ENCODE measurements at places on chromosomes 13 and 19.

DNA sequence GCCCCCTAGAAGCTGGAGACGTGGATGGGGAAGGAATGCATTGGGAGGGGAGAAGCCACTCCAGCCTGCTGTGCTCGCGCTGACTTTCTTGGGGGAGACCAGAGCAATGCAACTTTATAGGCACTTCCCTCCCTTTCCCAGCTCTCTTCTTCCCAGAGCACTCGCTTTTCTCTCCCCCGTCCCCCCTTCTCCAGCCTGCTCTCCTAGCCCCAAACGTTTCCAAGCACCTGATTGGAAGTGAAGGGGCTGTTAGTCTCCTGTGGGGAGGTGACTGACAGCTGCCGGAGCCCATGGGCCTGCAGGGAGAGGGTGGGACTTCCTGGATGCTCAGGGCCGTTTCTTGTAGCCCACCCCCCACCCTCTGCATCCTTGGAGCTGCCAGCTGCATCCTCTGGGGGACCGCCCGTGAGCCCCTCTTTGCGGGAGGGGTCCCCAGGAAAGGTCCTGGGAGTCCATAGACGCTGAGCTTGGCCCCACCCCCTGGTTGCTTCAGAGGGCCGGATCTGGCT is 2.5 kb downstream of the HDGFL2 start:
- DNase-seq: no peak

DNA sequence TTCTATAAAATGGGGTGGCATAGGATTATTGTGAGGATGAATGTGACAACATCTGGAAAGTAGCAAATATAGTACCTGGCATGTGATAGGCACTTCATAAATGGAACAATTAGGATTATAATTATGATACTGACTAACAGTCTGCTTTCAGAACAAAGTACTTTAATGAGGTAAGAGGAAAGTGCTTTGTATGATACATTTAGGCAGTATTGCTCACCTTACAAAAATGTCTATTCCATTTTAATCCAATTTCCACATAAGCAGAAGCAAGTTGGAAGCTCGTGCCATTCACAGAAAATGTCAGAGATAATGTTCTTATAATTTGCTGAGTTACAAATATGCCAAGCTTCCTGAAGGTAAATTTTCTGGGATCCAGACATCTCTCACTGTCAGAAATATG is 16.9 kb upstream of the HTR2A start:
- no peak for DNase-seq

DNA sequence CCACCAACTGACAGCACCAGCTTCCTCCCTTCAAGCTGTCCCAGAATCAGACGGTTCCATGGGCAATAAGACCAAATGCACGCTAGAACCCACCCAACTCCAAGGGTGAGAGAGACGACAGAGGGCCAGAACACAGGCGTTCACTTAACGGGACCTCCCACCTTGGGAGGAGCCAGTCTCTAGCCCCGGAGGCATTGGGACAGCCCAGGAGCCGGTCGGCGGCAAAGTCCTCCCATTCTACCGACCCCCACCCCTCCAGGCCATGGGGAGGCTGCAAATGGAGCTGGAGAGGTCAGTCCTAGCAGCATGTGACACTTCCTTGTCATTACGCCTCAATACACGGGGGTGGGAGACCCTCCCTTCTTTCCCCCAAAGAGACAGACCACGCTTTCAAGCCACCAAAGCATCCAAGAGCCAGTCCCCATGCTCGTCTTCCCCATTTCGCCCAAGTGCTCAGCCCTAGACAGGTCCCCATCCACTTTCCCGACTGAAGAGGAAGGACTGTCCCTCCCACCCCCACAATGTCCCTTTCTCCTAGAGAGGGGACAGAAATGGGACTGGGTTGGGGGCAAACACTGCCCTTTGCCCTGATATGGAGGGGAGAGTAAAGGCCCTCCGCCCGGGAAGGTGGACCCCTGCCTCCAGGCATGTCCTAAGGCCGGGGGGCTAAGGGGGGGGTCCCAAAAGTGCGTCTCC is 964 bp downstream of the KHSRP start:
- DNase-seq: peak; percentile 49

DNA sequence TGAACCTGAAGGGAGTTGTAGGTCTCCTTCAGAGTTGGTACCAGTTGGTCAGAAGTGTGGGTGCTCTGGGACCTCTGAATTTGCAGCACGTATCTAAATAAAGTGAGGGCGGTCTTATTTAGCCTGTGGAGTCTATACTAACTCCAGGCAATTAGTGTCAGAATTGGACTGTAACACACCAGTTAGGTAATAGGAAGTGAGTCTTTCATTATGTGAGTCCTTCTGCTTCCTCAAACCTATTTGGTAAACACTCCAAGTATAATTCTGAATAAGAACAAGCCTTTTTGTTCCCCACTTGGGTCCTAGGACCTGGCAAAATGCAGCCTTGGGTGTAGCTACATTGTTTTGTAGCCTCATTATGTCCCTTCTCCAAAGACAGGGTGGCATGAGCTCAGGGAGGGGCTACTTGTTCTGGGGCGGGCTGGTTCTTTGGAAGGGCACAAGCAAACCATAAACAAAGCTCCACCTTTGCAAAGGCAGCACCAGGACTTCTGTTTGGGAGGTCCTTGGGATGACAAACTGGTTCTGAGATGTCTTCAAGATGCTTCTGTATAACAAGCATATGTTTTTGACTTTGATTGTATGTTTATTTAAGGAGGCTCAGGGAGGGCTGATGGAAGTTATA is 418.0 kb downstream of the ZNF536 start:
- DNase-seq: no peak

DNA sequence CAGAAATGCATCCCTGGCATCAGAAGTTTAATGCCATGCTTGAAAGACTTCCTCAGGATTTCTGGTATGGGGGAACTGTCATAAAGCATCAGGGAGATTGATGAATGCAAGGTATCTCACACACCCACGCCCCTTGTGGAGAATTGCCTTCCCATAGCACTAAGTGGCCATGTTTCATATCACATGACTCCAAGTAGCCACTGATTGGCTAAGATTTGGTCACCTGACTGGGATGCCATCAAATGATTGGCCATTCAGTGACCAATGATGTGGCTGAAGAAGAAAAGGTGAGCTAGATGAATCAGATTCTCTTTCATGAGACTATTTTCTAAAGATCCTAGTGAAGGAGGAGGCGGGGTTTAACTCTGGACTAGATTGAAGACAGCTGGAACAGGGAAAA is 7.3 kb downstream of the KLK8 start:
- DNase-seq: no peak

DNA sequence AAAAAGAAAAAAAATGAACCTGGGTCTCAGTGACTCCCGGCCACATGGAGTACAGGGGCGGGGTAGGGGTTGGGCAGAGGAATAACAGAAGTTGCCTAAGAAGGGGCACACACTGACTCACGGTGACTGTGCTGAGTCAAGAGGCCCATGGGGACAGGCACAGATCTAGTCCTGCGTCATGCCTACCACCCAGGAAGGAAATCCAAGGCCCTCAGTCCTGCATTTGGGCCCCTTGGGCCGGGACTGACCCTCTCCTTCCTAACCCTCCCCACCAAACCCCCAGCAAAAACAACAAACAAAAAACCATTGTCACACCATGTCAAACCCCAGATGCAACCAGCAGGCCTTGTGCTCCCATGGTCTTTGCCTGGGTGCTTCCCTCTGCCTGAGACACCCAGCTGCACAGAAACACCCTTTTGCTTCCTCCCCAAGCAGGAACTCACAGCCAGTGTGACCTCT is 9.6 kb upstream of the NOTCH3 start:
- DNase-seq: no peak

DNA sequence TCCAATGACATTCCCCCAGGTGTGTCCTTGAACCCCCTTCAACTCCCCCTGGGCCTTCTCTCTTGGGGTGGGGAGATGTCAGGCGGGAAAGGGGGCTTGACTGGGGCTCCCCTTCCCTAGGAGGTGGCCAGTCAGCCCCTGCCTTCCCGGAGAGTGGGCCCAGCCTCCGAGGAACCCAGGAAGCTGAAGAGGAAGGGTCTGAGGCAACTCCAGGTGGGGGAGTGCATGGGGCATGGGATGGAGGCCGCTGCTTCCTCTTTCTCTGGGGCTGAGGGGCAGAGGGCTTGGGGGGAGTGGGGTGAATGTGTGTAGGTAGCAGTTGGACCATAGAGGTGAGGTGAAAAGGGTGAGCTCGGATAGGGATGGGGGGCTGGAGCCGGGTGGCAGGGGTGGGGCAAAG is 2.7 kb upstream of the INAFM1 start:
- DNase-seq: no peak

DNA sequence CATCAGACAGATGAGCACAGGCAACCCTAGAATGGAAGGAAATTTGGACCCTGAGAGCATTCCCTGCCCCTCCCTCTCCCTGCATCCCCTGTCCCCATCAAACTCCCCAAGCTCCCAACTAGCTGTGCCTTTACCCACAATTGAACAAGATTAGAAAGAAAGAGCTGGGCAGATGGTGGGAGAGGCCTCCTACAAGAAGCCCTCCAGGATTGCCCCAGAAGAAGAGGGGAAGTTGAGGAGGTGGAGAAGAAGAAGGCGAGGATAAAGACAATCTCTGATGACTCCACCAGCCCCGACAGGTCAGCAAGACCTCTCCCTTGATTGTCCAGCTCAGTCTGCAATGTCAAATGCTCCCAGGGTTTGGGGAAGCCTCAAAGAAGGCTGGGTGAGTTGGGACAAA is 11.9 kb downstream of the UNC13A start:
- DNase-seq: no peak

- DNase-seq: no peak
Measured at GRCh38 chr13:110274687-110275086, 32.3 kb downstream of the COL4A1 start.

- DNase-seq: no peak
Measured at GRCh38 chr13:43061496-43062280, 38.3 kb downstream of the DNAJC15 start.

DNA sequence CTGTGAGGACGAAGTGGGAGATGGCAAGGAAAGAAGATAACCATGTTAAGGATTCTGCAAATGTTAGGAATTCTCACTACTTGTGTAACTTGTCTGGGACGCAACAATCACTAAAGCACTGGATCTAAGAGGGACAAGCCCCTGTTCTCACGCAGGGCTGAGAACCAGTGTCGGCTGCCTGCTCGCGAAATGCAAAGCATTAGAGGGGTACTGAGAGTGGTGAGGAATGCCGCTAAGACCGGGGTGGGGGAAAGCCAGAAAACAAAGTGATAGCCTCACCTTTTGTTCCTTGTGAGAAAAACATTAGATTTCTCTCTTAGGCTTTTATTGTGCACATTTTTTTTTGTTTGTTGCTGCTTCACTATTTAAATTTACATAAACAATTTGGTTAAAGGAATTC is 241.9 kb downstream of the ABCC4 start:
- no peak for DNase-seq

DNA sequence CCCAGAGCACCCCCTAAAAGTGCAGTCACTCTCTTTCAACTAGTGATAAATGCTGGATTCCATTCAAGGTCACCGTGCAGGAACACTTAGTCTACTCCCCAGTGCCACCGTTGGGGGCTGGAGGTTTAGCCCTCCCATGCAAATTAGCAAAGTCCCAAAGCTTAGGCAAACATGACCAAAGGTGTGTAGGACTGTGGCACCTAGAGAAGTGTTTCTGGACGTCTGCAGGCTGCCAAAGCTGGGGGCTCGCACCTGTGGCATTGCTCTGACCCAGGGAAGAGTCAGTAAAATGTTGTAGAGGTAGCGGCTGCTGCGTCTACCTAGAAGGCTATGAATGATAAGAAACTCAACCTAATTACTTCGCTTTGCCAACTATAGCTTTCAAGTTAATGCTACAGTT is 13.9 kb downstream of the COL4A1 start:
- DNase-seq: no peak

GRCh38 chr13:51881296-51881695 is 19.5 kb downstream of the CCDC70 start:
- no peak for DNase-seq

- DNase-seq: no peak
Measured at GRCh38 chr13:34864671-34865070, 77.4 kb upstream of the NBEA start.

DNA sequence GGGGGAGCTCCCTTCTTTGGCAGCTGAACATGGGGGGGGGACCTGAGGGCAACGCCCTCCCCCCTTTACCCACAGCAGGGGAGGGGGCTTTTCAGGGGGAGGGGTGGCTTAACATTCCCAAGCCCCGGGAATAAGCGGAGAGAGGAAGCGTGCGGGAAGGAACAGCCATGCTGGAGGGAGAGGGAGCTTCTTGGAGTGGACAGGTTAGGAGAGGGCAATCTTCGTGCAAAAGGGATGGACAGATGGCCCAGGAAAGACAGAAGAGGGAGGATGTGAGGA is 10.8 kb downstream of the C19orf81 start:
- no peak for DNase-seq

- DNase-seq: no peak
Measured at GRCh38 chr19:11031421-11032070, 57.7 kb upstream of the LDLR start.

DNA sequence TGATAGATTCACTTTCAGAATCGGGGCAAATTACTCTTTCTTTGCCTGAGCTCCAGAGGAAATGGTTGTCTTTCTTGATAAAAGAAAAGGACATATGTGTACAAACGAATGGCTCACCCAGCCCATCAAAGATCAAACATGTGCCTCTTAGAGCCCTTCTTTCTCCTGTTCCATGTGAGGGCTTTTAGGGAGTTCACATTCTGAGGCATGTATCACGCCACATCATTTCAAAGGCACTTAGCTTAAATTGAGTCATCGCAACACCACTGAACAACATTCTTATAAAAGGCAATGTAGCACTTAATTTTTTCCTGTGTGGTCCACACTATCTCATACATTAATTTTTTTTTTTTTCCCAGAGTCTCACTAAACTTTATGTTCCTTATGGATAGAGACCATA is 521.0 kb downstream of the SUCLA2 start:
- DNase-seq: no peak
